Substantia nigra (tissue), 51 donors: ENCODE measurements at places on chromosomes 12 and 14.

- no peak for DNase-seq
Observed at GRCh38 chr12:111353603-111354295, 15.1 kb downstream of the PHETA1 start.

DNA sequence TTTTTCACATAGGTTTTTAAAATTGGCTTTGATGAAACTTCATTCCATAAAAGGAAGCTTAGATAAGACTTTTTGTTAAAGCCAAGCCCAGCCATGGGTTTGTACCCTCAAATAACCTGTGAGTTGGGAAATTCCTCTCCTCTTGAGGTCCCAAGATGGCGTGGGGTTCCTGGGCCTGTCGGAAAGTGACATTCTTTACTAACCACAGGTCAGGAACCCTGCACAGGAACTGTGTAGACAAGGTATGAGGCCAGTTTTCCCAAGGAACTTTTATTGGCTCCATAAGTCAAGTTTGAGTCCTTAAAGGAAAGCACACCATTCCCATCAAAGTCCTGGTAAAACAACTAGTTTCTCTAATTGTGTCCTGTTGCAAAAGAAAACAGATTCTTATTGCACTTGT lies 65.0 kb upstream of the AMN start:
- no peak for DNase-seq

- DNase-seq, result no peak
Observed at GRCh38 chr12:121170151-121170550, 37.5 kb downstream of the P2RX7 start.

DNA sequence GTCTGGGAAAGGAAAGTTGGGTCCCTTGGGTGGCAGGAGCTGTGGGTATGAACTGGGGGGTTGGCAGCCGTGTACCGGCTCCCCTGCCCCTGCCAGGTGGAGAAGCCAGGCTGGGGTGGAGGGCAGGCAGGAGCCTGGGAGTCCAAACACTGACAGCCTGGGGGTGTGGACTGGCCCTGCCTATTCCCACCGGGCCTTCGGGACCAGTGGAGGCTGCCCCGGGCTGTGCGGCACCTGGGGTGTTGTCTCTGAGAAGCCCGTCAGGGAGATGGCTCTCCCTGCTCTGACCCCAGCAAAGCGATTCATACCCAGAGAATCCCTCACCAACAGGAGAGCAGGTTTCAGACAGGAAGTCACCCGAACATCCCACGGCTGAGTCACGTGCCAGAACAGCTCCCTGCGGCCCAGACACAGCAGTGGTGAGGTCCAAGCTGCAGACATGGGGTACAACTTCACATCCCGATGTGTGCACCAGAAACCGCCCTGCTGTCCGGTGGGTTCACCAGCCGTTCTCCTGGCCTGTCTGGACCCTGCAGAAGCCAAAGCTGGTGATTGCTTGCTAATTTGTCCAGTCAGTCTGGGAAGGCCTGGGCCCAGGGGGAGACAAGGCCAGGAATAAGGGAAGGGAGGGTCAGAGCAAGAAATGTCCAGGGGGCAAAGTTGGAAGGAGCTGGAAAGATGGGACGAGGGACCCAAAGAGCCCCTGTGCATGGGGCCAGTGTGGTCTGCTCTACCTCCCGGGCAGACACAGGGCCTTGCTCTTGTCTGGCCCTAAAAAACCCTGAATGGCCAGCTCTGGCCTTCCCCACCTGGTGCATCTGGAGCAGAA lies 2.1 kb upstream of the GPR132 start:
- DNase-seq, result no peak
